T-helper 22 cell (primary cell): ENCODE measurements at places on chromosomes 6 and 20.

GRCh38 chr20:31861385-31862156, 8.8 kb downstream of the DUSP15 start:
- DNase-seq, result peak; percentile 39

DNA sequence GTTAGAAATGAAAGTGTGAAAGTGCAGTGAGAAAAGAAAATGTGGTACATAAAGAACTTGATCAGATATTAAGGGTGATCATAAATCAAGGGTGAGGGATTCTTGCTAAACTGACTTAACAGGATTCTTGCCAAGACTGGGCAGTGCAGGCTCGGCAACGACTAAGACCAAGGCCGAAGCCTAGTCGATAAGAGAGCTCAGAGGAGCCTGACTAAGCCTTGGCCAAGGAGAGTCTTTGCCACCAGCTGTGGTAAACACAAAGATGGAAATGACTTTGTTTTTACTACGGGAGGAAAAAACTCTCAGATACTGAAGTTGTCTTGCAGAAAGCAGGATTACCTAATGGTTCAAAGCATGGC, 196.6 kb downstream of the LY86 start:
- DNase-seq, result no peak

DNA sequence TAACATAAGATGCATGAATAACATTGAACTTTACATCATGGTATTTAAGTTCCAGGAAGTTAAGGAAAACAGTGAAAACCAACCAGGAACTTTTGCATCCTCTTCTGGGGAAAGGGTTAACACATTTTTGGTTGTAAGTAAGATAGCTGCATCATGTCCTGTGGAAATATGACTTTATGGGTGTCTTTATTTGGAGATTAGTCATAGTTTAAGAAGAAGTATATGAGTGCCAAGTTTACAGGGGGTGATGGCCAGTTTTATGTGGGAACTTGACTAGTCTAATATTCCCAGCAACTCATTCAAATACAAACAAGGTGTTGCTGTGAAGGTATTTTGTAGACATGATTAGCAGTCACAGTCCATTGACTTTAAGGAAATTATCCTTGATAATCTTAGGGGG, 78.0 kb downstream of the PDE10A start:
- DNase-seq, result no peak

DNA sequence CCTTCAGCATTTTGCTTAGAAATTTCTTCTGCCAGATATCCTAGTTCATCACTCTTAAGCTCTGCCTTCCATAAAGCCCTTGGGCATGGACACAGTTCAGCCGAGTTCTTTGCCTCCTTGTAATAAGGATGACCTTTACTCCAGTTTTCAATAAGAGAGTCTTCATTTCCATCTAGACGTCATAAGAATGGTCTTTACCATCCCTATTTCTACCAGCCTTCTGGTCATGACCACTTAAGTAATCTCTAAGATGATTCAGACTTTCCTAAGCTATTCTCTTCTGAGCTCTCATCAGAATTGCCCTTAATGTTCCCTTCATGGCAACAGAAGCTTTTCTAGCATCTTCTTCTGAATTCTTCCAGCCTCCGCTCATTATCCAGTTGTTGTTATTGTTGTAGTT, 126.1 kb downstream of the TFAP2C start:
- no peak for DNase-seq

DNA sequence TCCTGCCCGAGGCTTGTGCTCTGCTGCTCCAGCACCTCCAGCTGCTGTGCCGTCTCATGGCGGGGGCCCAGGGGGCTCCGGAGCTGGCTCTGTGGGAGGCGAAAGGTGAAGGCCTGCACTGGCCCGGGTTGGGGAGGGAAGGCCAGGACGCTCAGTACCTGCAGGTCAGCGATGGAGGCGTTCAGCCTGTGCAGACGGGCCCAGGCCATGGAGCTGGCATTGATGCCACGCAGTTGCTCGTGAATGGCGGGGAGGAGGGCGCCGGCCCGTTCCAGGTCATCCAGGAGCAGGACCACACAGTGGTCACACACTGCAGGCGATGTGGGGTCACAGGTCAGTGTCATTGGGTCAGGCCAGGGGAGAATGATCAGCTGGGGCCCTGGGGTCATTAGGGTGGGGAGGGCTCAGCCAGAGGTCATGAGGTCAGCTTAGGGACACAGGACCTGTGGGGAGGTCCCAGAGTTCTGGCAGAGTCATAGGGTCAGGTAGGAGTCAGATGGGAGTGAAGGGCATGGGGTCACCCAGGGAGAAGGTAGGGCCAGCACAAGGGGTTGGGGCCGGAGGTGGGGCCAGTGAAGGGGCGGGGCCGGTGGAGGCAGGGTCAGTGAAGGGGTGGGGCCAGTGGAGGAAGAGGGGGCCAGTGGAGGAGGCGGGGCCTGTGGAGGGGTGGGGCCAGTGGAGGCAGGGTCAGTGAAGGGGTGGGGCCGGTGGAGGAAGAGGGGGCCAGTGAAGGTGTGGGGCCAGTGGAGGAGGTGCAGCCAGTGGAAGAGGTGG, 18.0 kb downstream of the ADRM1 start:
- no peak for DNase-seq

- no peak for DNase-seq
Observed at GRCh38 chr6:112215488-112216284, 38.7 kb downstream of the LAMA4 start.

DNA sequence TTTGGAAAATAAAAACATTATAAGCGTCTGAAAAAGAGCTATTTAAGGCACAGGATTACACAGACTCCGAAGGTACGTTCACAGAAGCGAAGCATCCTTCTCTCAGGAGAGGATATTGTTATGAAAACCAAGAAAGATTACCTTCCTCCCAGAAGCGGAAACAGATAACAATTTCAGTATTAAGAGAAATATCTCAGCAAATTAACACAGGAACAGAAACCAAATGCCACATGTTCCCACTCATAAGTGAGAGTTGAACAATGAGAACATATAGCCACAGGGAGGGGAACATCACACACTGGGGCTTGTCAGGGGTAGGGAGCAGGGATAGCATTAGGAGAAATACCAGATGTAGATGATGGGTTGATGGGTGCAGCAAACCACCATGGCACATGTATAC, 109.7 kb downstream of the CDK19 start:
- DNase-seq, result no peak

DNA sequence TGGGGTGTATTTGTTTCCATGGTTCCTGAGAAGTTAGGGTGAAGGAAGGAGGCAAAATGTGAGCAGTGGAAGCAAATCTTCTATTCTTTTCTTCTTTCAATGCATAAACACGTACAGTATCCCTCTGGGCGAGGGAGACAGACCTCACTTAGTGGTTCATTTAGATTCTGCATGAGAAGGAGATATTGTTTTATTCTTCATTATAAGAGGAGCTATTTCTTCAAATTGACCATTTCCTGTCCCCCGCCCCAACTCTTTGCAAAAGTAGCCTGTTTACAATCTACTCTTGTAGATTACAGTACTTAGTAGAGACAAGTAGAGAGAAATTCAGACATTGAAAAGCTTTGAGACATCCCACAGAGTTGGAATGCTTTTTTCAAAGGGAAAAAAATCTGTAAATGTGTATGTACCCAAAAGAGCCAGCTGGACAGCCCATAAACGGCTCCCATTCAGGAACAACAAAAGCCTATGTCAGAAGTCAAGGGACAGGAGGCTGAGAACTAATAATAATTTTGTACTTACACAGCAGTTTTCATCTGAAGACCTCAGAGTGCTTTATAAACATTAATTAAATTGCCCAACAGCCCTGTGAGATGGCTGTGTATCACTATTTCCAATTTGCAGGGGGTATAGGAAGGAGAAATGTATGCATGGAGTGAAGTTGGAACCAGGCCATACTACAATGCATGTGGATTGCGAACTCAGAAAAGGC, 23.9 kb downstream of the CD83 start:
- no peak for DNase-seq

DNA sequence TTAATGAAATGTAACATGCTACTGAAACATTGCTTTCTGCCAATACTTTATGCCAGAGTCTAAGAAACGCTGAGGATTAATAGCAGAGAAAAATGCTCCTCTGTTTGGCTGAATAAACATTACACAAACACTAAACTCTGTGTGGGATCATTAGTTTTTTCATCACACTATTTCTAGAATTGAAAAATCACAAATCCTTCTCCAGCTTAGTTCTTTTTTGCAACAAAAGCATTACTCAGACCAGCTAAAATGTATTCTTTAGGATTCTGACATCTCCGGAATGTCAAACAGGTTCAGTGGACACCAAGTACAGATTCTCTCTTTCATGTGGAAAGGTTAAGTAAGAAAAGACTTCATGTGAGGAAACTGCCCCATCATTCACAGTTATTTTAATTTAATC, 226.9 kb downstream of the SIM1 start:
- DNase-seq, result no peak

GRCh38 chr20:36465109-36466080, 75.9 kb upstream of the MYL9 start:
- peak; percentile 35 for DNase-seq

DNA sequence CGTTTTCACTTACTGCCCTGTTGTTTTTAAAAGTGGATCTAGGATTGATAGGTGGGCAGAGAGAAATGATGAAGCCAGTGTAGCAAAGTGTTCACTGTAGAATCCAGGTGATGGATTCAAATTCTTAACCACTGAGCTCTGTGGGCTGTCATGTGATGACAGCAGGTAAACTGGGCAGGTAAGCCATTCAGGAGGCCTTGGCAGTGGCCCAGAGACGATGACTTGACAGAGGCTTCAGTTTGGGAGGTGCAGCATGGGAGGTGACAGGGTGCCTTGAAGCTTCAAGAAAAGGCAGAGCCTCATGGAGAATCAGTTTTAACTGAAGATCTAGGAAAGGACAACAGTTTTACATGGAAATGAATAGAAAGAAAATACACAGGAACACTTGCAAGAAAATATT, 2.0 kb downstream of the NAA20 start:
- no peak for DNase-seq

- DNase-seq, result no peak
Observed at GRCh38 chr6:107156617-107157016, 41.3 kb upstream of the BEND3 start.

DNA sequence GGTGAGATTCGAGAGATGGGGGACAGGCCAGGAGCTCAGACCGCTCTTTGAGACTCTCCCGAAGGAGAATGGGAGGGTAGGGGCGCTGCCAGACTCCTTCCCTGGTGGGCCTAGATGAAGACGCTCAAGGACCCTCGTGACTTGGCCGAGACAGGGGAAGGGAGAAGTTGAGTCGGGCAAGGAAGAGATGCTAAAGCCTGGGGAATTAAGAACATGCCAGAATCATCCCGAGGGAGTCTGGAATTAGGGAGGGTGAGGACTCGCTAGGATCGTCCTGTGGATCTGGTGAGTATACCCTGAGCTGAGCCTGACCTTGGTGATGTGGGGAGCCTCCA, 529 bp downstream of the UBE2C start:
- no peak for DNase-seq

GRCh38 chr20:20362774-20363433, 5.0 kb upstream of the INSM1 start:
- no peak for DNase-seq

DNA sequence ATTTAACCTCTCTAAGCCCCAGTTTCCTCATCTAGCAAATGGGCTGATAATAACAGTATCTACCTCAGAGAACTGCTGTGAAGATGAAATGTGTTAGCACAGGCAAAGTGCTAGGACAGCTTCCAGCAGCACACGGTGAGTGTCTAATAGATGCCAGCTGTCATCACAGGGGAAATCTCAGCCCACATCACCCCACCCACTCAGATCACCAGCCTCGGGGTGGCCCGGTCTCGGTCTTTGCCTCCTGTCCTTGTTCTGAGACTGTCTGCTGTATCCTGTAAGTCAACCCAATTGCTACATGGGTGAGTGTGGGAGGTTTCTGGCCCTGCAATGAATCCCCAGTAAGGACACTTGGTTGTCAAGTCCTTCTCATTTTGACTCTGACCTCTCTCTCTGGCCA, 99.5 kb upstream of the ZNFX1 start:
- DNase-seq, result no peak

DNA sequence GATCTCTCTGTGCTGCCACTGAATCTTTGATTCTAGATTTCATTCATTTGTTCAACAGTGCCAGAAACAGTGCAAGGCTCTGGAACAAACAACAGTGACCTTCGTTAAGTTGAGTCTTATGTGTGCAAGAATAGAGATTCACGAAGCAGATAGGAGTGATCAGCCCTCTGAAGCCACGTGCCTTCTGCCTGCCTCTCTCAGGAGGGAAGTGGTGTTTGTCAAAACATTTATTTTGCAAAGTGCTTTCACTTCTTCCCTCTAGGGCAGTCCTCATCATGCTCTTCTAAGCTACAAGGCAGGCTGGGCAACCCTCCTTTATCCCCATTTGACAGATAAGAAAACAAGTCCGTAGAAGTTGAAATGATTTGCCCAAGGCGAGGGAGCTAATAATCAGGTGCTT, 204.3 kb downstream of the TFAP2C start:
- DNase-seq, result no peak

GRCh38 chr20:58832457-58832856, 18.2 kb downstream of the GNAS-AS1 start:
- no peak for DNase-seq

DNA sequence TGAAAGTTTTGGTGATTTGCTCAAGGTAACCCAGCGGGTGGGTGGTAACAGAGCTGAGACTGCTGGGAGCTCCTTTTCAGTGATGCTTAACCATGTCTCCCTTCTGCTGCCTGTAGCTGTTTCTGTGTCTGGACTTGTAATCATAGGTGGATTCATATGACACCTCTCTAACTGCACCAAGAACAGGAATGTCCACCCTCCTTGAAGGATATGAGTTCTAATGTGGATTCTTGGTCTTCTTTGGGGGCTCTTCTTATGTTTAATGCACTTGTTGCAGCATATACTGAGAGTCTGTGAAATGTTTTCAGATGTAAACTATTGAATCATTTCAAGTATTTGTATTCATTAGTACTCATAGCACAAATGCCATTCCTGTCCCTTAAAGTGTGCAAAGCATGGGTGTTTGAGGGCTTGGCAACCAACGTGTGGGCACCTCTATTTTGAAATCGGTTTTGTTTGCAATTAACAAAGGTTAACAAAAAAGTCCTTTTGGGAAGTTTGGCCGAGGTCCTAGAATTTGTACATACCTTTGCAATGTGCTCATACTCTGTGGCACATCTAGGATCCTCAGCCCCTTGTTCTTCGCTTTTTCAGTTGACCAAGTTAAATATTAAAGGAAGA, 138.0 kb downstream of the SOX4 start:
- DNase-seq, result no peak

- DNase-seq, result no peak
Observed at GRCh38 chr6:160987265-160987664, 4.3 kb upstream of the MAP3K4 start.

- no peak for DNase-seq
Observed at GRCh38 chr6:159809149-159809548, 9.1 kb downstream of the PNLDC1 start.

- DNase-seq, result no peak
Observed at GRCh38 chr6:105522626-105523322, 119.9 kb upstream of the PREP start.
